ENCODE measurements at places on chromosomes 13 and 19.
A peak's percentile ranks its signal among the peaks of the same experiment; 100 is the strongest.

DNA sequence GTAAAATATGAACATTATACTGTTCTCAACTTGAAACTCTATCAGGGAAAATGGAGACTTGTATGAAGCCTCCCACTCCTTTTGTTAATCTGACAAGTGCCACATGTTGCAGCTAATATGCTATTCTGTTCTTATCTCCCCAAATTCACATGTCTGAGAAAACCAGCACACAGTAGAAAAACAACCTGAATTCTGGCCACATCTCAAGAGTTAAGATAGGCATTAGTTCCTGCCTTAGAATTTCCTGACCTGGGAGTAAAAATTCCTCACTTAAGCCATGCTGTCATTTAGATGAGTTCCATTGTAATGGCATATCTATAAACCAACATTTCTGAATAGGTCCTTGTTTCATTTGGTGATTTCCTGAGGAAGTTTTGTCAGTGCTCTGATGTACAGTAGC is 1098.5 kb downstream of the EFNB2 start:
- DNase-seq, result no peak

DNA sequence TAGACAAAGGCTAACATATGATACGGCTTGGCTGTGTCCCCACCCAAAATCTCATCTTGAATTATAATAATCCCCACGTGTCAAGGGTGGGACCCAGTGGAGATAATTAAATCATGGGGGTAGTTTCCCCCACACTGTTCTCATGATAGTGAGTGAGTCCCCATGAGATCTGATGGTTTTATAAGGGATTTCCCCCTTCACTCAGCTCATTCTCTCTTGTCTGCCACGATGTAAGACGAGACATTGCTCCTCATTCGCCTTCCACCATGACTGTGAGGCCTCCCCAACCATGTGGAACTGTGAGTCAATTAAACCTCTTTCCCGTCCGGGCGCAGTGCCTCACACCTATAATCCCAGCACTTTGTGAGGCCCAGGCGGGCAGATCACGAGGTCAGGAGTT is 143.5 kb downstream of the RXFP2 start:
- no peak for DNase-seq

DNA sequence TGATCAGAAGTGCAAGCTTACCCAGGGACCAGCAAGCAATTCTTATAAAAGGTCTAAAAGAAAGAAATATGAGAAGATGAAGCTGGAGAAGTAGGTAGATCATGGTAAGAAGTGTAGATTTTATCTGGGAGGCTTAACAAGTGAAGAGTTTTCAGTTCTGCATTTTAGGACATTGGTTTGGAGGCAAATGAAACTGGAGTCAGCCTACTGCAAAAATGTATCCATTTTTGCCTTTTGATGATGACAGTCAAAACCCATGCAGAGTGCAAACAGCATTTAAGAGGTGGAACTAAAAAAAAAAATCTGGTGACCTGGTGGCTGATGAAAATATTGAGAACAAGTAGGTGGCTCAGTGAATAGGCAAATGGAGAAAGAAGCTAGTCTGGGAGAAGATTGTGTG is 216.9 kb downstream of the DNAJC15 start:
- DNase-seq, result no peak

DNA sequence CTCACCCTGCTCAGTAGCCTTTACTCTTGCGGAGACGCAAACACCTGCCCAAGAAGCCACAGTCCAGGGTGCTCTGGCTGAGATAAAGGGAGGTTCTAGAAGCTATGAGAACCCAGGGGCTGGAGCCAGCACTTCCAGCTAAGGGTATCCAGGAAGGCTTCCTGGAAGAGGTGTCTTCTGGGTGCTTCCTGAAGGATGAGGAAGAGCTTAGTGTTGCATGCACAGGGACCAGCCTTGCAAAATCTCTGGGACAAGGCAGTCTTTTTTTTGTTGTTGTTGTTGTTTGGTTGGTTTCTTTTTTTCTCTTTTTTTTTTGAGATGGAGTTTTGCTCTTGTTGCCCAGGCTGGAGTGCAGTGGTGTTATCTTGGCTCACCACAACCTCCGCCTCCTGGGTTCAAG is 20.6 kb downstream of the MYBPC2 start:
- no peak for DNase-seq

GRCh38 chr19:44723952-44724319 is 24.6 kb upstream of the BCL3 start:
- DNase-seq, result peak; percentile 65

- DNase-seq, result no peak
Measured at GRCh38 chr19:41364524-41365391, 809 bp upstream of the B9D2 start.

DNA sequence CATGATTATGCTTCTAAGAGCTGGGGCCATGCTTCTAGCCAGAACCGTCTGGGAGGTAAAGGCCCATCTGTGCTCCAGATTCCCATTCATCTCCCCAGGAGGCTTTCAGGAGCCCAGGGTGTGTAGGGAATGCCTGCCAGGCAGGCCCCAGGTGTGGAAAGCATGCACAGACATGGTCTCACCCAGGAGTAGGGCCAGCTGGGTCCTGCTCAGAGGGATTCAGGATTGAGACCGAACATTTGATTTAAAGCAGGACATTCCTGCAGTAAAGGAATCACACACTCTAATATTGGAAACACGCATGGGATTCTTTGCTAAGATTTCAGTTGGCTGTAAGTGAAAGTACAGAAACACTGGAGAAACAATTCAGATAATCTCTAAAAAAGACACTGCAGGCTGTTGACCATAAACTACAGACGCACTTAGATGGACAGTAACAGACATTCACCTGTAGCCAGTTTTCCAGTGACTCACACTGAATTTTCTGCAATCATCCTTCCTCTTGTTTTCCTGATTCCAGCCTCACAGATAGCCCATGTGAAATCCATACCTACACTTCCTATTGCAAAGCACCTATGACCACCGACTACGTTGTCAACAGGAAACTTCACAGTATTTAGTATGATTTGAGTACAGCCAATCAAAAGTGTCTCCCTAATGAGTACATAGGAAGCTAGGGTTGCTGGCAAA is 257.8 kb downstream of the TBC1D4 start:
- no peak for DNase-seq

DNA sequence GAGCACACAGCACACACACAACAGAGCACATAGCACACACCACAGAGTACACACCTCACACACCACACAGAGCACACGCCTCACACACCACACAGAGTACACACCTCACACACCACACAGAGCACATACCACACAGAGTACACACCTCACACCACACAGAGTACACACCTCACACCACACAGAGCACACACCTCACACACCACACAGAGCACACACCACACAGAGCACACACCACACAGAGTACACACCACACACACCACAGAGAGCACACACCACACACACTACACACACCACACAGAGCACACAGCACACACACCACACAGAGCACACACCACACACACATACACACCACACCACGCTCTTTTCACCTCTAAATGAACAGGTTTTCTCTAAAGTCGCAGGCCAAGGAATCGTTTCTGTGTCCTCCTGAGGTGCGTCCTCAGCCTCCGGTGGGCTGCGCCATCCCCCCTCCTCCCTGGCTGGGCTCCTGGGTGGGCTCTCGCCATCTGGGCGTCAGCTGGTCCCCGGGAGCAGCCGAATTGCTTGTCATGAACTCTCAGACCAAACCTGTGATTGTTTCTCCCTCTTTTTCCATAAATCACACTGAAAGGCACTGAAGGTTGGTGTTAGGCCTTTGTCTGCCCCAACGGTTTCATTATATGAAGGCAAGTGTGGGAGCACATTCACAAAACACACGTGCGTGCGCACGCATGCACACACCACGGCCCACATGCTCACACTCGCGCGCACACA is 37.4 kb downstream of the TMEM255B start:
- DNase-seq, result no peak

Data from stimulated activated CD4-positive, alpha-beta T cell treated with anti-CD3 and anti-CD28 coated beads, Interleukin-1b, Interleukin-23, amount 100 ng/mL, for 24 hours (primary cell).